ENCODE measurements at places on chromosomes 2 and 18.
A peak's percentile ranks its signal among the peaks of the same experiment; 100 is the strongest.

DNA sequence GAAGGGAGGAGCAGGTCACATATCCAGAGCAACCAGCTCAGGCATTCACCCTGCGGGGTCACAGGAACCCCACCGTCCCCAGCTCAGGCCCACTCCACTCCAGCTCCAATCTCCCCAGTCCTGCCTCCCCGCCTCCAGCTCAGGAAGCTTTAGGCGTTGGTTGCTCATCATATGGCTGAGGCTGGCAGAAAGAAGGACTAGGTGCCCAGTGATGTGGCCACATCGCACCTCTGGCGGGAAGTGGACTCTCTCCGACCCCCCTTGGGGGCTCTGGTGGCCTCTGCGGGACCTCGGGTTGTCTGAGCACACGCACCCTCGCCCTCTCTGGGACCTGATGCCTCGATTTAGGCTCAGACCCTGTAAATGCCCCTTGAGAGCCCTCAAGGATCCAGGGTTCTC, 187.7 kb downstream of the ZFP36L2 start:
- H3K27me3 ChIP-seq = no peaks in the 10 kb centered on the region
- H3K36me3 ChIP-seq = no peaks in the 10 kb centered on the region
- no peak overlapping the region for H3K4me3 ChIP-seq
- DNase-seq = no peak

DNA sequence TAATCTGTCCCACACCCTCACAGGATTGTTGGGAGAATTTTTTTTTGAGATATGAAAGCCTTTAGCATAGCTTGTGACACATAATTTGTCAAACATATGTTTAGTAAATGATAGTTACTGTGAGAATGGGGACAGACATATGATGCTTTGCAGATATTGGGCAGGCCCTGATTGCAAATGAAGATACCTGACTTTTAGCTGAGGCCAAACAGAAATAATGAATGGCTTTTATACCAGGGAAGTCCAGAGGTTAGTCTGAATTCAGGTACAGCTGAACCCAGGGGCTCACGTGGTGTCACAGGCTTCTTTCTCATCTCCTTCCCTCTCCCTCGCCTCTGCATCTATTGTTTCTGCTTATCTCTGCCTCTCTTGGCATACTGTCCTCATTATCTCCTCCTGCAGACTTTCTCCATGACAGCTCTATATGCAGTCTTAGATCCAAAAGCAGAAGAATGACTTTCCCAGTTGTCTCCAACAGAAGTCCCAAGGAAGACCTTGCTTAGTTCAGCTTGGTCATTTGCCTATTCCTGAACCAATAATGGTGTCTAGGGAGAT, 4.9 kb upstream of the WNT10A start:
- no peak overlapping the region for H3K27ac ChIP-seq
- H3K4me3 ChIP-seq = no peak overlapping the region

DNA sequence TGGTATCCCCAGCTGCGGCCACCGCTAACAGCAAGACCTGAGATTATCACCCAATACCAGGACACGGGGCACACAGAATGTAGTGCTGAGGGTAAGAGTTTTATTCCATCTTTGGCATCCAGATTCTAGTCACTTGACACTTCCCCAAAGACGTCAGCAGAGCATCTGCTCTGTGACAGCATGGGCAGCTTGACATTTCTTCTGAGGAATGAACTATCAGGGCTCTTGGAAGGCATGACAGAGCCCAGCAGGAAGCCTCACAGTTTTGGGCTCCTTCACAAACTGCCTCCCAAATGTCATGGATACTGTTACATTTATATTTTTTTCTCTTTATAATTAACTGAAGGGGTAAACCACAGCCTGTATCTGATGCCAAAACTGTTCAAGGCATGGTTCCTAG, 1010.7 kb downstream of the TDRD15 start:
- no peaks in the 10 kb centered on the region for H3K4me1 ChIP-seq
- DNase-seq = no peak
- H3K4me3 ChIP-seq = no peak overlapping the region

DNA sequence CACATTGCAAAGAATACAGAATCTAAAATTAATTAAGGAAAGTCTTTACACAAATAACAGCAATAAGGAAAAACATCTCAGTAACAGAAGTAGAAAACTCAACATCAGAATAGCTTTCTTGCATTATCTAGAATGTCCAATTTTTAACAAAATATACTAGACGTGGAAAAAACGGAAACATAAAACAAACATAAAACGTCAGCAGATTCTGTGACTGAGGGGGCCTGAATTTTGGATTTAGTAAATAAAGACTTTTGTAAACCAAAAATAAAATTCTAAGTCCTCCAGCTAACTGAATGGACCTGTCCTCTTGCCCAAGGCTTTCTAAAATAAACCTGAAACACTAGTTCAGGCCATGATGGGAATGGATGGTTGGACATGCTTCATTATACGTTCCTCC, 773.5 kb upstream of the LRRTM1 start:
- no peak for DNase-seq
- no peaks in the 10 kb centered on the region for H3K4me1 ChIP-seq
- no peak overlapping the region for H3K27ac ChIP-seq

- H3K27ac ChIP-seq = no peak overlapping the region
- H3K27me3 ChIP-seq = peaks cover 7% of the 10 kb centered on the region
- peak; percentile 65 for DNase-seq
- no peaks in the 10 kb centered on the region for H3K4me1 ChIP-seq
- H3K4me3 ChIP-seq = no peak overlapping the region
These were observed 222.2 kb downstream of the C1D start for GRCh38 chr2:67840460-67841068.

DNA sequence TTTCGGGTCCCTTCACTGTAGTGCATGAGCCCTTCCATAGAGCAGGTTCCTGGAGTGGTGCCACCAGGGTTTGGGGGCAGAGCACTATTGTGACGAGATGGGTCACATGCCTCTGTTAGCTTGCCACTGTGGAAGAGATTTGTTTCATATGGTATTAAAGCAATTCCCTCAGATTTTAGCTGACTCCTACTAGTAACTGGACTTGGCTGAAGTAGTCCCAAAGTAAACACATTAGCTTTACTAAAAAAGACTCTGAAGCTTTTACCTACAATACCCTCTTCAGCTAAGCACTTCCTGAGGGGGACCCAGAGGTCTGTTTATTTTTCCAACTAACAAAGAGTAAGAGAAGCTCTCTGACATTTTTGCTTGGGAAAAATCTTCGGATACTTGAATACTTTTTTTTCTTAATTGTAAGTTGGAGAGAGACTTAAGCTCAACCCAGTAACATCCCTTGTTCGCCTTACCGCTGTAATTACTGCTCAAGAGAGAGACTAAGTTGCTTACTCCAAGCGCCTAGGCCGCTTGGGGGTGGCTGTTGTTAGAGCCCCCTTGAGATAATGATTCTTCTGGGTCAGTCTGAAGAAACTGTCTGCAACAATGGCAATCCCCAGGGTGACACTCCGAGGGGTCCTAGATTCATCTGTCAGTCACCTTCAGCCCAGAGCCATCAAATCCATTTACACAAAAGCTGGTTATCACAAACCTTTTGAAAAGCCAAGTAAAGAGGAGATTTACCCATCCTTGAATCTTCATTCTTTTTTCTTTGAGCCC, 177.4 kb downstream of the FIGN start:
- H3K4me3 ChIP-seq = no peak overlapping the region
- H3K27me3 ChIP-seq = no peaks in the 10 kb centered on the region
- no peak overlapping the region for H3K27ac ChIP-seq
- no peaks in the 10 kb centered on the region for H3K36me3 ChIP-seq
- H3K4me1 ChIP-seq = no peaks in the 10 kb centered on the region
- no peak for DNase-seq

- DNase-seq = no peak
- no peak overlapping the region for H3K27ac ChIP-seq
- no peak overlapping the region for H3K4me3 ChIP-seq
- no peaks in the 10 kb centered on the region for H3K4me1 ChIP-seq
- no peaks in the 10 kb centered on the region for H3K27me3 ChIP-seq
- peaks cover 47% of the 10 kb centered on the region for H3K36me3 ChIP-seq
These were observed 45.1 kb downstream of the ARL5A start for GRCh38 chr2:151783133-151783520.

GRCh38 chr18:47262301-47263149, 11.1 kb upstream of the SKOR2 start:
- H3K36me3 ChIP-seq = peaks cover 2% of the 10 kb centered on the region
- DNase-seq = no peak
- no peak overlapping the region for H3K27ac ChIP-seq
- H3K4me1 ChIP-seq = peaks cover 6% of the 10 kb centered on the region

GRCh38 chr2:41958251-41958650, 89.6 kb upstream of the PKDCC start:
- no peak for DNase-seq
- H3K4me1 ChIP-seq = peaks cover 5% of the 10 kb centered on the region
- H3K4me3 ChIP-seq = no peak overlapping the region
- no peaks in the 10 kb centered on the region for H3K36me3 ChIP-seq
- H3K27ac ChIP-seq = no peak overlapping the region
- peaks cover 6% of the 10 kb centered on the region for H3K27me3 ChIP-seq

- no peak overlapping the region for H3K27ac ChIP-seq
- no peaks in the 10 kb centered on the region for H3K36me3 ChIP-seq
- H3K4me1 ChIP-seq = peaks cover 10% of the 10 kb centered on the region
- no peak overlapping the region for H3K4me3 ChIP-seq
These were observed 1.5 kb downstream of the RND3 start for GRCh38 chr2:150485871-150486538.

DNA sequence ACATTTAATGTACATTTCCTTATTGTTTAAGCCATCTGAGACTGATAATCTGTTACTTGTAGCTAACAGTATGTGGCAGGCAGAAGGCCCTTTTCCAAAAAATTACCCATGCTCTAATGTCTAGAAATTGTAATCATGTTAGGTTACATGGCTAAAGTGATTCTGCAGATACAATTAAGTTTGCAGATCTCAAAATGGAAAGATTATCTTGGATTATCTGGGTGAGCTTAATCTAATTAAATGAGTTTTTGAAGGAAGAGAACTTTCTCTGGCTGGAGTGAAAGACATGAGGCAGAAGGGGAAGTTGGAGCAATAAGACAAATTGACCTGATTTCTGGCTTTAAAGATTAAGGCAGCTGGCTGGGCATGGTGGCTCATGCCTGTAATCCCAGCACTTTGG, 76.3 kb downstream of the MBD2 start:
- no peaks in the 10 kb centered on the region for H3K27me3 ChIP-seq
- DNase-seq = no peak
- no peak overlapping the region for H3K4me3 ChIP-seq
- peaks cover 56% of the 10 kb centered on the region for H3K4me1 ChIP-seq
- H3K36me3 ChIP-seq = peaks cover 30% of the 10 kb centered on the region
- H3K27ac ChIP-seq = peak overlapping the region; percentile 94

DNA sequence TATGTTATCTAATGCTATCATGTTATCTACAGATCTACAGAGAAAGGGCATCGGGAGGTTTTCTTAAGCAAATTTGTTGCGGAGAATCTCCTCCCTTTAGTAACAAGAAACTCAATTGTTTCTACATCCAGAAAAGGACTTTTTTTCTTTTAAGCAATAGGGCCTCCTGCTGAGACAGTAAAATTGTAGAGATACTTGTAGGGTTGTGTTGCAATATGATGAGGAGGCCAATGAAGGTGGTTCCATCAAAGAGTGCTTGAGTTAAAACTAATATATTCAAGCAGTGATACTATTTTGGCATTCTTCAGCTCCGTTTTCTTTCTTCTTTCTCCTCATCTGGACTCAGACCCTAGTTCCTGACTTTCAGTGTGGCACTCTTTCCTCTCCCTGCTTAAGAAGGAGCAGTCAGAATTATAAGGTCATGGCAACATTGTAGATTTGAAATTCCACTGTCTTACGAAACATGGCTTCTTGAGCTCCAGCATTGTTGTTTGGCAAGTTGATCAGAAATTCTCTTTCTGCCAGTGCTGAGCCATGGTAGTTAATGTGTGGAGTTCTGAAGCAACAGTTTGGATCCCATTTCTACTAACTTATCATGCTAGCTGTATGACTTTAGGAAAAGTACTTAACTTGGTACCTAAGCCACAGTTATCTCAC, 202.0 kb upstream of the SLC14A2 start:
- peaks cover 2% of the 10 kb centered on the region for H3K27me3 ChIP-seq
- H3K36me3 ChIP-seq = no peaks in the 10 kb centered on the region
- no peaks in the 10 kb centered on the region for H3K4me1 ChIP-seq
- DNase-seq = no peak

- H3K27ac ChIP-seq = no peak overlapping the region
- H3K36me3 ChIP-seq = no peaks in the 10 kb centered on the region
- H3K4me3 ChIP-seq = no peak overlapping the region
- H3K4me1 ChIP-seq = no peaks in the 10 kb centered on the region
- H3K27me3 ChIP-seq = peaks cover 3% of the 10 kb centered on the region
These were observed 68.3 kb upstream of the RND3 start for GRCh38 chr2:150555611-150556356.

- DNase-seq = no peak
- no peaks in the 10 kb centered on the region for H3K27me3 ChIP-seq
- no peaks in the 10 kb centered on the region for H3K4me1 ChIP-seq
- peak overlapping the region; percentile 67 for H3K27ac ChIP-seq
- no peak overlapping the region for H3K4me3 ChIP-seq
These were observed 38.6 kb downstream of the SP110 start for GRCh38 chr2:230181195-230181594.

DNA sequence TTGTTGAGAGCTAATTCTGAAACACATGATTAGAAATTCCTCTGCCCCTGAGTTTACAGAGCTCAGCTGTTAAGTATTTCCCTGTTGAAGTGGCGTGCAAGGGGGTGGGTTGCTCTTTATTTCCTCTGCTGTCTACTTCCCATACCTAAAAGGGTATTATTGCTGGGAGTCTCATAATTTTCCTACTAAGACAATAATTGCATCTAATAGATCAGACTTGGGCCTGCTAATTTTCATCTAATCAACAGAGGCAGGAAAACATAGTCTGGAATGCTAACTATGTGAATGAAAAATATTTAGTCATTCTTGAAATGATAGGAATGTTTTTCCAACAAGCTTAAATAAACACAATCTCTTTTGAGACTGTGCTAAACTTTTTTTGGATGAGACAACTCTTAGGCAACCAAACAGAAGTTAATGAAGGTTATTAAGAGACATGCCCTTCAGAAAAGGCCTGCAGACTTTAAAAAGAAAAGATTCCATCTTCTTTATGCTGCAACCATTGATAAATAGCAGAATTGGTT, 111.4 kb downstream of the FEZ2 start:
- H3K36me3 ChIP-seq = peaks cover under 1% of the 10 kb centered on the region
- no peak for DNase-seq
- no peak overlapping the region for H3K27ac ChIP-seq
- no peaks in the 10 kb centered on the region for H3K27me3 ChIP-seq
- no peaks in the 10 kb centered on the region for H3K4me1 ChIP-seq

DNA sequence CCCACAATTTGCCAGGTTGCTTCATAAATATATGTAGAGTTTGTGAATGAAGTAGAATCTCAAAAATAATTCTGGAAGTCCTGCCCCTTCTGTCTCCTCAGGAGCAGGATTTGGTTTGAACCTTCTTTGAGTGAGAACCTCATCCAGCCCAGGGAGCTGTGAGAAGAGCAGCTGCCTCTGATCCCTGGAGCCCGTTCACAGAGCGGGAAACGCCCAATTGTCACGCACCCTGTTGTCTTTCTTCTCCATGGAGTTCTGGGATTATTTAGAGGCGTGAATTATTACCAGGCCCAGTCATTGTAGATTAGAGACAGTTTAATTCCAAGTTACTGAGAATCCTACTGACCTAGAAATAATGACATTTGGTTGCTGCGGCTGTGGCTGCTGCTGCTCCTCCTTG, 66.1 kb downstream of the TPO start:
- H3K27ac ChIP-seq = no peak overlapping the region
- H3K4me3 ChIP-seq = no peak overlapping the region
- H3K36me3 ChIP-seq = no peaks in the 10 kb centered on the region
- no peaks in the 10 kb centered on the region for H3K27me3 ChIP-seq
- H3K4me1 ChIP-seq = no peaks in the 10 kb centered on the region

GRCh38 chr2:154484338-154485099, 214.0 kb upstream of the KCNJ3 start:
- no peaks in the 10 kb centered on the region for H3K27me3 ChIP-seq
- no peak for DNase-seq
- no peak overlapping the region for H3K4me3 ChIP-seq
- H3K36me3 ChIP-seq = no peaks in the 10 kb centered on the region
- no peak overlapping the region for H3K27ac ChIP-seq
